ENCODE measurements at places on chromosomes 5 and 9.

- H3K4me3 ChIP-seq: no peak overlapping the region
- H3K27ac ChIP-seq: no peak overlapping the region
- no peaks in the 10 kb centered on the region for H3K36me3 ChIP-seq
- DNase-seq: no peak
Measured at GRCh38 chr5:39623291-39623865, 198.6 kb upstream of the DAB2 start.

- no peaks in the 10 kb centered on the region for H3K36me3 ChIP-seq
- no peak overlapping the region for H3K27ac ChIP-seq
- no peaks in the 10 kb centered on the region for H3K27me3 ChIP-seq
- DNase-seq: no peak
- H3K4me1 ChIP-seq: peaks cover 5% of the 10 kb centered on the region
Measured at GRCh38 chr9:98867429-98868168, 60.1 kb downstream of the GALNT12 start.

DNA sequence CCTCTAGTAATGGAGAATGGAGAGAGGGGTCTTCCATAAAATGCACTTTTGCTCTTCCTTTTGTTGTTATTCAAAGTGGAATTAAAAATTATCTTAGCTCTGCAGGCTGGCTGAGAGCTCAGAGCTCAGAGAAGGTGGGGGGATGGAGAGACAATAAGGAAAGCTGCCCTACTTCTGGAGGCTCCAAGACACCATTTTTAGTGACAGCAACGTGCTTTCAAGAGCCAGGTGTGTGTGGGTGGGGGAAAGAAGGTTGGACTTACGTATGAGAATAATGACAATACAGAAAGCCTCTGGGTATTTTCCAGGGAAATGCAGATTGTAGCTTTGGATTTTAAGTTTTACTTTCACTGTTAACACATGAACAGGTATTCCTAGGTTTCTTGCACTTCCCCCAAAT is 173.9 kb downstream of the TRPM3 start:
- no peaks in the 10 kb centered on the region for H3K27me3 ChIP-seq
- H3K4me3 ChIP-seq: no peak overlapping the region
- no peak for DNase-seq
- no peak overlapping the region for H3K27ac ChIP-seq
- no peaks in the 10 kb centered on the region for H3K36me3 ChIP-seq

DNA sequence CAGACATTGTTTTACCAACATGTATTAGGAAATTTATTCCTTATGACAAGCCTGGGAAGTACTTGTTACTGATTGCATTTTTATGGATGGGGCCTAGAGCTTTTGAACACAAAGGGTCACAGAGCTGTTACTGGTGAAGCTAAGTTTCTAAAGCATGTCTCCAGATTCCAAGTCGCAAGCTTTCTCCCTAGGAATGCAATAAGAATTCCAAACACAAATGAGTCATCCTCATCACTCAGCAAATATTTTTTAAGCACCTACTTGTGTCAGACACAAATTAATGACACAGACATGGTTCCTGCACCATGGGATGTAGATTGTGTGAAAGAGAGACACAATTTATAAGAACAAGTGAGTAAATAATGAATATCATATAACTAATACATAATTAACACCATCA is 11.0 kb upstream of the SH3RF2 start:
- H3K27me3 ChIP-seq: no peaks in the 10 kb centered on the region
- no peak for DNase-seq
- H3K27ac ChIP-seq: no peak overlapping the region
- no peaks in the 10 kb centered on the region for H3K4me1 ChIP-seq

DNA sequence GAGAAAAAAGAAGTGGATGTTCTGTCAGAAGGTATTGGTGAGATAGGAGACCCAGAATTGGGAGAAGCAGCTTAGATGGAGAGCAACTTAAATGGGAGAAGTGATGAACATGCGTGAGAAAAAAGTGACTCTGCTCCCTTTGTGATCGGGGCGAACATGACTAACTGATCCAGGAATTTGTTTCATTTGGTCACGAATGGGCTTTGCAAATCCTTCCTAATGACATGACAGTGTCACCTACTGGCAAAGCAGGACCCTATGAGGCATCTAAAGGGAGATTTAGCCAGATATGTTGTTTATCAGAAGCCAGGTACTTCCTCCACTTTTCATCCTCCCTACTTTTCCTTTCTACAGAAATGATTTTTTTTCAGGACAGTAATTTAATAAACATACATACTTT is 787.4 kb upstream of the RGMB start:
- no peak for DNase-seq
- H3K36me3 ChIP-seq: no peaks in the 10 kb centered on the region
- H3K4me1 ChIP-seq: no peaks in the 10 kb centered on the region

DNA sequence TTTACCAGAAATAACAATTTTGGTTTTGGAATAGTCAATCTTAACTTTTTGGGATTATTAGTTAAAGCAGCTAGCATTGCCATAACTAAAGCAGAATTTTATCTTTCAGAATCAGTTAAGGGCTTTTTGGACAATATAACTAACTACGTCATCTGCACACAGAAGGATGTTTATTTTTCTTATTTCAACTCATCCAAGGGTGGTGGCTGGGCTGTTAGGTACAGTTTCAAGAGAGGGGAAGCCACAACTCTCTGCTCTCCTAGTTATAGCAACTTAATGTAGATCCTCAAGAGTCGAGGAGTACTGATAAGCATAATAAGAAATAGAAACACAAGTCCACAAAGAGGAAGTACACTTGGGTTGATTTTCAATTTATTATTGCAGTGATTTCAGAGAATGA is 65.6 kb downstream of the ANKRD55 start:
- DNase-seq: no peak
- H3K4me1 ChIP-seq: no peaks in the 10 kb centered on the region
- H3K27me3 ChIP-seq: peaks cover 22% of the 10 kb centered on the region
- H3K36me3 ChIP-seq: peaks cover 2% of the 10 kb centered on the region

DNA sequence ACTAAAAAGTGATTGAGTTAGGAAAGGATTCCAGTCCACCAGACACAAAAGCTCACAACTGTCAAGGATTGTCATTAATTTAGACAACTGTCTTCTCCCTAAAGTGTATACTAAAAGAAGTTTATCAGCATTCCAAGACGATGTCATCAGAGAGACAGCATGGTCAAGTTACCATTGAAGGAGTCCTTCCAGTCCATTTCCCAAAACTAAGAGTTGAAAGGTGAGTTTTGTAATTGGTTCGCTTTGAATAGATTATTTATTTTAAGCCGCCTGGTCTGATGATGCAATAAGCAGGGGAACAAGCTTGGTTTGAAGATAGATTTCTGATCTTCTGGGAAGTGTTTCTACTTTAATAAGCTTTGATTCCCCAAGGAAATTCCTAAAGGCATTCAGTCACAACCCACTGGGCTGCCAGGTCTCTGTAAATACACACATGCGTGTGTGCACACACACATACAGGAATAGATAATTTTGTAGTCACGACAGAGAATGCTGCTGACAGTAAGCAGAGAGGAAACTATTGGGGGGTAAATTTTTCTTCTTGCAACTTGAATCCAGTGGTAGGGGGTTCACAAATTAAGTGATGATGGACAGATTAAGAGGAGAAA is 234.8 kb downstream of the PIK3R1 start:
- H3K36me3 ChIP-seq: no peaks in the 10 kb centered on the region
- H3K27me3 ChIP-seq: no peaks in the 10 kb centered on the region
- H3K4me1 ChIP-seq: no peaks in the 10 kb centered on the region
- H3K27ac ChIP-seq: no peak overlapping the region
- DNase-seq: no peak

- H3K4me1 ChIP-seq: no peaks in the 10 kb centered on the region
- no peaks in the 10 kb centered on the region for H3K36me3 ChIP-seq
- no peak overlapping the region for H3K27ac ChIP-seq
- no peak overlapping the region for H3K4me3 ChIP-seq
Measured at GRCh38 chr9:82423700-82424099, 435.1 kb downstream of the SPATA31D1 start.

GRCh38 chr5:28862860-28863196 is 1824.4 kb upstream of the CDH9 start:
- H3K36me3 ChIP-seq: no peaks in the 10 kb centered on the region
- H3K27me3 ChIP-seq: no peaks in the 10 kb centered on the region
- H3K4me3 ChIP-seq: no peak overlapping the region
- no peaks in the 10 kb centered on the region for H3K4me1 ChIP-seq
- no peak for DNase-seq

DNA sequence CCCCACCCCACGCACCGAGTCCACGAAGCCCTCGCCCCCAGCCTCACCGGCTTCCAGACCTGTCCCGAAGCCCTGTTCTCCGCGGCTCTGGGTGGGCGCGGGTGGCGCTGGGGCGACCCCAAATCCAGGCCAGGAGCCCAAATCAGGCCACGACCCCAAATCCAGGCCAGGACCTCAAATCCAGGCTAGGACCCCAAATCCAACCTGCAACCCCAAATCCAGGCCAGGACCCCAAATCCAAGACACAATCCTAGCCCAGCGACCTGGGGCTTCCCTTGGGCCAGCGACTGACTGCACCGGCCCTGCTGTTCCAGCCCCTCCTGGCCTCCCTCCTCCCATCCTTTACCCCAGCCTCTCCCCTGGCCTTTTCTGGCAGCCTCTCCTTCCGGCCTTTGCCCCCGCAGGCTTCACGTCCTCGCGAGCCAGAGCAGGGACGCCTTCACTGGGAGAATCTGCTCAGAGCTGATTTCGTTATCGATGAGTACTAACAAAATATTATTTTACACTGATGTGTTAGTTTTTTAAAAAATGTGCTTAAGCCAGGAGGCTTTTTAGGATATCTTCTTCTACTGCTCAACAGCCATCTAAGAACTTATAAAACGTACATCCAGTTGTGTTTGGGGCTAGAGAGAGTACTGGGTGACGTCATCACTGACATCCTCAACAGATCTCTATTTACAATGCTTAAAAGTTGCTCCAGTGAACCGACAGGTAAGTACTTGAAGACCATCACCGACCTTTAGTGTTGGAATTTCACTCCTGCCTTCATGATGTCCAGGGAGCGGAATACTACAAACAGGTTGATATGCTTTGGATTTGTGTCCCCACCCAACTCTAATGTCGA is 34.7 kb downstream of the TRIP13 start:
- H3K4me1 ChIP-seq: peaks cover 23% of the 10 kb centered on the region
- H3K27ac ChIP-seq: no peak overlapping the region
- peaks cover 50% of the 10 kb centered on the region for H3K27me3 ChIP-seq

DNA sequence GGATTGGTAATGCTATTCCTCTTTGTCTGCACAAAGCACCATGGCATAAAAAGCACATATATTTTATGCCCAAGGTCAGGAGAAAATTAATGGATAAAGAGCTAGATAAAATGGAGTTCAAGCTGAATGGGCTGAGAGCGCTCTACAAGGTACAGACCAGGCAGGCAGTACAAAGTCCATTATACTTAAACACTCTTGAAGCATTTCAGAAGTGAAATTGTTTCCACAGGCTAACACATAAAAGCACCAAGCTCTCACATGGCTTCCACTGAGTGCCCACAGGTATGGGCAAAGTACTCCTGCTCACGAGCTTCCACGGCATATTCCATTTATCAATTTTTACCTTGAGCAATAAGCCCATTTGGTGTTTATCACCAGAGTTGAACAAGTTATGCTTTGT is 771.2 kb upstream of the DMAC1 start:
- H3K4me3 ChIP-seq: no peak overlapping the region
- H3K4me1 ChIP-seq: no peaks in the 10 kb centered on the region
- no peak overlapping the region for H3K27ac ChIP-seq
- DNase-seq: no peak
- H3K36me3 ChIP-seq: no peaks in the 10 kb centered on the region
- no peaks in the 10 kb centered on the region for H3K27me3 ChIP-seq

DNA sequence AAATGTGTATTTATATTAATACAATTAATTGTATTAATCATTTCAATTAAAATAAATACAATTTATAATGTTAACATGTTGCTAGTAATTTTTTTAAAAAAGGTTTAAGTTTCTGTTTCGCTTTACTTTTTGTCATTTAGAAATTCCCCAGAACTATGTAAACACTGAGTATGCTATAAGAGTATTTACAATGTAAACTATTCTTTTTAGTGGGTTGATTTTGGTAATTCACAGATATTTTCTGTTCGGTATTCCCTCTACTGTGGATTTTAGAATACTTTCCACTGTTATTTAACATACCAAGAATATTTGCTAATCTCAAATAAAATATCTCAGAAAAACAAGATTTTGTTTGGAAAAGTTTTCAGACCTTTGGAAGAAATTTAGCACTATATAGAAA is 1564.4 kb downstream of the EFNA5 start:
- H3K4me1 ChIP-seq: no peaks in the 10 kb centered on the region
- H3K4me3 ChIP-seq: no peak overlapping the region
- no peak for DNase-seq
- no peak overlapping the region for H3K27ac ChIP-seq
- H3K27me3 ChIP-seq: no peaks in the 10 kb centered on the region
- H3K36me3 ChIP-seq: no peaks in the 10 kb centered on the region

Measured in stimulated activated naive B cell treated with anti-CD40 and anti-IgM and Interleukin-4, amounts not matched to agents 10 μg/mL and 1 μg/mL and 100 μg/mL, for 72 hours (primary cell).